ENCODE measurements at places on chromosomes 2 and 18.

DNA sequence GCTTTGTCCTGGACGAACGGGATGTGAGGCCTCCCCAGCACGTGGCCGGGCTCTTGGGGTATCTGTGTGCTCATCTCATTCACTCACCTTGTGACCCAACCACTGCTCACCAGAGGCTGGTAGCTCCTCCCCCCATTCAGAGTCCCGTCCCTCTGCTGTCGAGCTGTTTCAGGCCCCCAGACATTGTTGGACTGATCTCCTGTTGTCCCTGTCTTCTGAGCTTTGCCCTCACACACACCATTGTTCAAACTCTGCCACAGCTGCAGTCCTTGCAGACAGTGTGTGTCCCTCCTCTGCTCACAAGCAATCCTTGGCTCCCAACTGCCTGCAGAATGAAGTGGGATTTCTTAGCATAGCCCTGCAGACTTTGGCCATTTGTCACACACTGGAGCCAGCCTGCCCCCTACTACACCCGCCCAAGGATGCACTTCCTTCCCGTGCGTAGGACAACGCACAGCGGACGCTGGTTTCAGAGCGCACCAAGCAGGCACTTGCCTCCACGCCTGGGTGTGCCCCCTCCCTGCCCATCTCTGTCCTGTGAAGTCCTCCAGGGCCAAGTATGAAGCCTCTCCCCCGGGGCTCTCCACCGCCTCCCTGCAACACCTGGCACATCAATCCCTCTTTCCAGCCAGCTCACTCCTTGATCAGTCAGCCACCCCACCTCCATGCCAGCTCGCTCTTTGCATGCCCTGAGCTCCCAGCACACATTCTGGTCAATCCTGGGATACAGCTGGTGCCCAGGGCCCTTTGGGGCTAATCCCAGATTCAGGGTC, 16.5 kb upstream of the PRLH start:
- no peak for DNase-seq

- peak; percentile 5 for DNase-seq
Measured at GRCh38 chr2:79219383-79219988, 59.9 kb upstream of the REG3A start.

DNA sequence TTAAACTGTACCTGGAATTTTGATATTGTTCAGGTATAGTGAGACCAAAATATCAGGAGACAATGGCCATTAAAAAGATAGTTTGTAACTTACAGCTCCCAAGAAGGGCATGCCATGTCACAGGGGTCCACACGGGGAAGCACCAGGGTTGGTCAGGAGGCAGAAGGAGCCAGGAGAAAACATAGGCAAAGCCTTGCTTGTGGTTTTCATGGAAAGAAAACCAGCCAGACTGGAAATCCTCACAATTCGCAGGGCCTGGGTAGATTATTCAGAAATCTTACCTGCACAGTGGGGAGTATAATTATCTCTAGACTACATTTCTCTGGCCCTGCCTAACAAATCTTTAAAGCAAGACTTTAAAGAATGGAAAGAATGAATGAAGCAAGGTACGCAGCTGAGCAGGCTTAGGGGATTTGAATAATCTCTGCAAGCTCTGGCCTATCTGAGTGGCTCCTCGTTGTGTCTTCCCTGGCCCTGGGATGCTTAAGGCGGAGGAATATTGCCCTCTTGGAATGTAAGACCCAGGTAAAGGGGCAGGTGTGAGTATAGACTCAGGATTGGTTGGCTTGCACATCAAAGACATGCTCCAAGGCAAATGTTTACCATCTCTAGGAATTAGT, 66.9 kb upstream of the CDC42EP3 start:
- DNase-seq: no peak

- peak; percentile 50 for DNase-seq
Measured at GRCh38 chr2:72917138-72917876, at the start of gene EMX1. Gene EMX1 (plus strand): TSS chr2:72917519. CDS start chr2:72917853, 334 bp downstream.

DNA sequence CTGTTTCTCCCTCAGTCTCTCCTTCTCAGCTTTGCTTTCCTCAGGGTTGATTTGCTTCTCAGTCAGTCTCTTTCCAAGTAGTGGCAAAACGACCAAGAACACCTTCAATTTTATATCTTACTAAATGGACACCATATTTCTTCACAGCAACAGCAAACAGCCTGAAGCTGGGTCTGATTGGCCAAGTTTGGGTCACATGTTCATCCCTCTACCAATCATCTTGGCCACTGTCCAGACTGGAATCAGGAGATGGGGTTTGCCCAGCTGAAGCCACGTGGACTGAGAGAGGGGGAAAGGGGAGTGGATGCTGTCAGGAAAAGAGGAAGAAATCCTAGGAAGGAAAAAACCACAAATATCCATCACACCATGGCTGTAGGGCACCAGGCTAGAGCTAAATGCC, 42.0 kb upstream of the ACMSD start:
- no peak for DNase-seq

DNA sequence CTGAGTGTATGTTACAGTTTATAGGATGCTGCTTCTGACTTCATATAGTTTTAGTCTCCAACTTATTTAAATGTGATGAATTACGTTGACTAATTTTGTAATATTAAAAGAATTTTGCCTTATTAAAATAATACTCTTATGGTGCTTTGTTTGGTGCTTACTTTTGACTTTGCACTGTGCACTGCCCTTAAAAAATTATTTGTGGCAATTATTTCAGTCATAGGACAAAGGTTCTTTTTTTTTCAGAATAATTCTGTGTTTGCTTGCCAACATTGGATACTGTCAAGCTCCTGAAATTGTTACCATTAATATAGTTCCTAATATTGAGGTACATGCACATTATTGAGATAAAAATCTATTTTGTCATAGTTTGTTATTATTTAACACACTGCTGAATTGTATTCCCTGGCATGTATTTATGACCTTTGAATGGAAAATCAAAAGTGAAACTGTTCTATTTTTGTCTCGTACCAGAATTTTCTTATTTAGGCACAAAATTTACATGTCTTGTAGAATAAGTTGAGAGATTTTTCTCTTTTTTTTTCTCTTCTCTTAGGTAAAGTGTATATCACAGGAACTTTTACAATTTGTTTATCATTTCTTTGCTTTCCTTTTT, 572.8 kb upstream of the KLHL29 start:
- DNase-seq: no peak

DNA sequence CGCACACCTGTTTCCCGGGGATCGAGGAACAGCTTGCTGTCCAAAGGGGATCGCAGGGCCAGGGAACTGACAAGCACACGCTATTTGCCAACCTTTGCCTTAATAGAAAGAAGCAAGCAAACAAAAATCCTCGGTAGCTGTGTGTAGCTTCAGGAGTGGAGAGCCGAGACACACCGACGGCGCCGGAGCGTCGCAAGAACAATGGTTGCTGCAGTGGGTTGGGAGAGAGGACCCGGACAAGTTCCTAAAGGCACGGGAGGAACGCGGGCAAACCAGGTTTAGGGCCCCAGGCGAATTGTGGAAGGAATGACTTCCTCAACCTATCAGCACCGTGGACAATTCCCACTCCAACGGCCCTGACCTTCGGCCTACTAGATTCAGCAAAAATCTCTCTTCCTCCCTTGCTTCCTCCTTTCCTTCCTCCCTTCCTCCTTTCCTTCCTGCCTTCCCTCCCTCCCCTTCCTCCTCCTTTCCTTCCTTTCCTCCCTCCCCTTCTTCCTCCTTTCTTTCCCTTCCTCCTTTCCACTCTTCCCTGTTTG, 4.9 kb upstream of the NEUROD1 start:
- no peak for DNase-seq
